Stimulated activated CD4-positive, alpha-beta T cell treated with anti-CD3 and anti-CD28 coated beads, Interleukin-4, amount 100 ng/mL, for 1 hour (primary cell): ENCODE measurements at places on chromosomes 2 and 18.

DNA sequence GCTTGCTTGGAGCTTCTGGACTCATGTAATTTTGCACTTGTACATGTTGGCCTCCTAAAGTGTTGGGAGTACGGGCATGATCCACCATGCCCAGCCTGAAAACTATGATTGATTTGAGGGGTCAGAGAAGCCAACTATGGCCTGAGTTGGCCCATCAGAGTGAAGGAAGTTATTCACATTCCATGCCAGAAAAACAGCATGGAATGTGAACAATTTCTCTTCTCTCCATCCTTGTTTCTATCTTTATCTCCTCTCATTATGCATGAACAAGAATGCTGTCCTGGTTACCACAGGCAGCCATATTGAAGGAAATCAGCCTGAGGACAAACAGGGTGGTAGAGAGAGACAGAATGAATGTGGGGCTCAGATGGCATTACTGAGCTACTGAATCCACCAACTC is 3.5 kb upstream of the CD226 start:
- no peak for DNase-seq

- no peak for DNase-seq
Measured at GRCh38 chr2:29157131-29157530, 41.9 kb downstream of the CLIP4 start.

DNA sequence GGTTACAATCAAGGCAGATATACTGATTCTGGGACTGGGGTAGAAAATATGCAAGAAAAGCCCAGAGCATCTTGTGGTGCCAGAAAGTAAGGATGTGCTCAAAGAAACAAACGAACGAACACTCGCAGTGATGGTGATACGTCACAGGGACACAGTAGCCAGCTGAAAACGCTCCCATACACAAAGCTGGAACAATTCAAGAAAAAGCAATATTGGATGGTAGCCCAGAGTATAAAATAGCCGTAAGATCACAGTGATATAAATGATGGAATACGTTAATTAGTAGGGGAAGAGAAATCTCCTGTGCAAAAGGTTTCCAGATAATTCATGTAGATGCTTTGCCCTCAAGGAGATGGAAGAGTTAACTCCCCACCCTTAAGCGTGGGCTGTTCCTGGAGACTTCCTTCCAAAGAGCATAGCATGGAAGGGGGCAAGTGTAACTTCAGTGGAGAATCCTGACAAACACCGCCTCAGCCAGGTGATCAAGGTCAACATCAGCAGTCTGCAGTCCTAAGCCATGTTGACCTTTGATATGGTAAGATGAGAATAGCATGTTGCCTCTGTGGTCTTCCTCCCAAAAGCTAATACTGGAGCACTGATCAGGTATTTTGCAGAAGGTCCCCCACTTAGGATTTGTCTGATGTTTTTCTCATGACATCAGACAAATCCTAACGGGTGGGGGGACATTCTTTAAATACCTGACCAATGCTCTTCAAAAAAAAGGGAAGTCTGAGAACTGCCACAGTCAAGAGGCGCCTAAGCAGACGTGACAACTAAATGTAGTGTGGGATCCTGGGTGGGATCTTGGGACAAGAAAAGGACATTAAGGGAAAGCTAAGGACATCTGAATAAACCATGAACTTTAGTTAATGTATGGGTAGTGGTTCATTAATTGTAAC is 99.0 kb downstream of the NCK2 start:
- no peak for DNase-seq

DNA sequence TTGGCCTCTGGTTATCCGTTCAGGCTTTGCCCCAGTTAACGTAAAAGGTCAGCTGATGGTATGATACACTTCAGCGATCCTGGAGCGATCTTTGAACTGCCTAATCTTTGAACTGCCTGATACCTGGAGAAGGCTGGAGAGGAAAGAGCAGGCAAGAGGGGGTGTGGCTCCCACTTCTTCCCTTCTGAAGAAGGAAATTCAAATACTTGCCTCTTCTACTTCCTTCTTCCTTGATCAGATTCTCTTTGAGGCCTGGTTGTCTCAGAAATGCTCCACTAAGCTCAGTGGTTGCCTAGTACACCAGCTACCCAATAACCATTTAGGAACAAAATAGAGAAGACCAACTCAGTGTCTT is 619 bp downstream of the GALM start:
- DNase-seq = no peak

GRCh38 chr2:108615480-108616090 is 81.3 kb downstream of the LIMS1 start:
- DNase-seq = no peak

DNA sequence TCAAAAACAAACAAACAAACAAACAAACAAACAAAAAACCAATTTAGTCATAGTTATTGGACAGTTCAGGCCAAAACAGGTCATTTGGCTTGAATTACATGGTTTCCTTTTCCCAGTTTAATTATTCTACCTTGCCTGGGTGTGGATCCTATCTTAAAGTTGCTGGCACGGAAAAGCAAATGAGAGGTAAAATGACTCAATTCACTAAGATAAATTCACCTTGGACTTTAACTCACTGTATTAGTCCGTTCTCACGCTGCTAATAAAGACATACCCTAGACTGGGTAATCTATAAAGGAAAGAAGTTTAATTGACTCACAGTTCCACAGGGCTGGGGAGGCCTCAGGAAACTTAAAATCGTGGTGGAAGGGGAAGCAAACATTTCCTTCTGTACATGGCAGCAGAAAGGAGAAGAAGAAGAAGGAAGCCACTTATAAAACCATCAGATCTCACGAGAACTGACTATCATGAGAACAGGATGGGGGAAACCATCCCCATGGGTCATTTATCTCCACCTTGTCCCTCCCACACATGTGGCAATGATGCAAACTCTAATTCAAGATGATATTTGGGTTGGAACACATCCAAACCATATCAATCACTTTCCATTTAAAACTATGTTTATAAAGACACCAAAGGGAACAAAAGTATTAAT is 22.5 kb upstream of the TRAPPC8 start:
- no peak for DNase-seq
